ENCODE measurements at places on chromosomes 7 and 10.

DNA sequence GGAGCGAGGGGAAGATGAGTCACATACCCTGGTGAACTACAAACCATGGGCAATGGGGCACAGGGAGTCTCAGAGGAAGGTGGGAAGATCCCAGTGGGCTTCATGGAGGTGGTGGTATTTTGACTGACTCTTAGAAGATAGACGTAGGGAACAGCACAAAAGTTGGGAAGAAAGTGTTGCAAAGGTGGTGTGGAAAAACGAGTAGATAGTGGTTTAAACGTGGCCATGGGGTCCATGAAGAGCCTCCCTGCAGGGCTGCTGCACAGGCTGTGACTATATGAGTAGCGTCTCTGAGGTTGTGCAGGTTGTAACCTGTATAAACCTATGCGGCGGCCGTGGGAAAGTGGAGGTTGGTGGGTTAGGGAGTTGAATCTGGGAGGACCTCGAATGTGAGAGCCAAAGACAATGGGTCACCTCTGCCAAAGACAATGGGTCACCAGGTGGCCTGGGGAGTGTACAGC, 13.8 kb downstream of the LZTS2 start:
- DNase-seq: no peak

GRCh38 chr7:23277359-23277989, 21.7 kb upstream of the MALSU1 start:
- DNase-seq: no peak

DNA sequence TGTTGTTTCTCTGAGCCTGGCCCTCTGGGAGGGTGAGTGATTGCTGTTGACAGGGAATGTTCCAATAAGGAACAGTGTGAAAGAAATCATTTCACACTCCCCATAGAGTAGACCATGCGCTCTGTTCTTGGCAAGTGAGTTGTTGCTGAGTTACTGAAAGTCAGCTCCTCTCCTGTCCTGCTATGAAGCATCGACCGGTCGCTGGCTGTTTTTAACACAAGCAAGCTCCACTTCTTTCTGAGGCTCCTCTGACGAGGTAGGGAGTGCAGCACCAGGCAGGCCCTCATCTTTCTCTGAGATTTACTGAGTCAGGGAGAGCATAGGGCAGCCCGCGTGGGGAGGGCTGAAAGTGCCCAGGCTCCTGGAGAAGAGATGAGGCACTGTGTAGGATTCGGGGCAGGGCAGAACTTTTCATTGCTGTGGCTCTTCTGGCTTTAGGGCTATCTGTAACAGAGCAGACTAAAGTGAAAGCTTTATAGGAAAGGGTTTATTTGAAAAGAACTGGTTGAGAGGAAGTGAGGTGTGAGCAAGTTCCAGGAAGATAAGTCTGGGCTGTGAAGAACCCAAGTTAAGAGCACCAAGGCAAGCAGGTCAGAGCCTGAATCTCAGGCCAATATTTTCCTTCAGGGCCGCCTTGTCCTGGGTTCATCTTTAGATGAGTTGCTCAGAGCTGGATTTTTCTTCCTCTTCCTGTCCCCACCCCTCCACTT, 332.2 kb downstream of the CCSER2 start:
- DNase-seq: no peak

- DNase-seq: no peak
Measured at GRCh38 chr7:142669074-142669654, 80.1 kb upstream of the PRSS1 start.

DNA sequence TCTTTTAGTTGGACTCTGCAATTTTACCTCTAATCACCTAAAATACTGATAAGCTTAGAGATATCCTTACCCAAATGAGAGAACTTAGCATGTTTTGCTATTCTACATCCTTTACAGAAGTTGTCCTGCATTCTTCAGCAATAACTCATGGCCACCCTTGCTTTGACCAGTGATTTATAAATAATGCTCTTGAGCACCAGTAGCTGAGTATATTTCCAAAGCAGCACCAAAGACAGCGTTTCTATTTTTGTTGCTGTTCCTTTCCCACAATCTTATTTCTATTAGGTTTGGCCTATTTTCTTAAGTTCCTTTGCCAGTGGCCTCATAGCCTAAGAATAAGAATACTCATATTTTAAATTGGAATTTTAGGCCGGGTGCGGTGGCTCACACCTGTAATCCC, 15.0 kb downstream of the ARPC1A start:
- no peak for DNase-seq

- DNase-seq: no peak
Measured at GRCh38 chr7:101586078-101586905, 42.8 kb downstream of the MYL10 start.

- no peak for DNase-seq
Measured at GRCh38 chr7:1285556-1286301, 53.1 kb downstream of the UNCX start.

DNA sequence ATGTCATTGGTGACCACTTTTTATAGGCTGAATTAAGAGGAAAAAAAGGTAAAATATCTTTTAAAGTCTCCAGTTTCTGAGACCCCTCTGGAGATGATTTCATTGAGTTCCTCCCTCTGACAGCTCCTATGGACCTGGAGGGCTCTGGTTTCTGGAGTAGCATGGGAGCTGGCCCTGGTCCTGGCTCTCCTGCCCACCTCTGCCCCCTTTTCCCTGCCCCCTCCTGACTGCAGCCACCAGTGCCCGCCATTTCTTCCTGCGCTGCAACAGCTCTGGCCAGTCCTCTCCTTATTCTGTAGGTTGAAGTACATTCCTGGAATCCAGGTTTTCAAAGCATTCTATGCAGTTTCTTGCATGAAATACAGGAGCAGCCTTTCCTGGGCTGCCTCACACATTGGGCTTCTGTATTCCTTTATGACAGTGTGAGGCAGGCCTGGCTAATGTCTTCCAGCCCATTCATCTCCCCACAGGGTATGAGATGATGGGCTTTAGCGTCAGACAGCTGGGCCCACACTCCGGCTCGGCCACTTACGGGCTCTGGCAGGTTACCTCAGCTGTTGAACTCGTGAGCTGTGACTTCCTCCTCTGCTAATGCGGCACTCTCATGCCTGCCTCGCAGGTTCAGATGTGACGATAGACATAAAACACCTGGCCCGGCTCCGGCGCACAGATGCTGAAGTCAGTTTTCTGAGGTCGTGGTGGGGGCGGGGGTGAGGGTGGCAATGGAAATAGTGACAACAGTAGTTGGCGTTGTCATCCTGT, 101.7 kb downstream of the MGMT start:
- no peak for DNase-seq

DNA sequence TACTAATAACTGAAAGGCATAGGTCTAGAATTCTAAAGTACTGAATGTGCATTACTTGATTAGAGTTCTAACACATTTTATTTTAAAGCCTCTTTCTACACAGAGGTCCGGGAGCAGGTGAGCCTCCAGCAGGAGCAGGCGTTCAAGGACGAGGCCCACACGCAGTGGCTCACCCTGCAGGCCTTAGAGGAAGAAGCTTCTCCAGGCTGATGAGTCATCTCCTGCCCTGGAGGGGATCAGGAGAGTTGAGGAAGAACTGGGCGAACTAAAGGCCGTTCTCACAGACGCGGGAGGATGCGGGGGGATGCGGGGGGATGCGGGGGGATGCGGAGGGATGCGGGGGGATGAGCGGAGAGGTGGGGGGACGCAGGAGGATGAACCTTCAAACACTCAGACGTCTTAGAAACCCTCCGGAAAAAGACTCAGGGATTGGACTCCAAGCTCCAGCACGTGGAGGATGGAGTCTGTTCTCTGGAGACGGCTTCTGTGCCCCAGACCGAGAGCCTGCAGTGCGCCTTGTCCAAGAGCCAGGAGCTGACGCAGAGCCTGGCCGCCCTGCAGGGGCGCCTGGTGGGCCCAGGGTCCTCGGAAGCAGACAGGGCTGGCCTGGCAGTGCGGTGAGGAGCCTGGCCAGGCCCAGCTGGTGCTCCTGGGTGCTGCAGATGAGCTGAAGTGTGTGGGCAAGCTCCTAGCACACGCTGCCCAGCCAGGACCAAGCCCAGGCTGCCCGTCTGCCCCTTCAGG, 433.7 kb upstream of the TPK1 start:
- DNase-seq: no peak

DNA sequence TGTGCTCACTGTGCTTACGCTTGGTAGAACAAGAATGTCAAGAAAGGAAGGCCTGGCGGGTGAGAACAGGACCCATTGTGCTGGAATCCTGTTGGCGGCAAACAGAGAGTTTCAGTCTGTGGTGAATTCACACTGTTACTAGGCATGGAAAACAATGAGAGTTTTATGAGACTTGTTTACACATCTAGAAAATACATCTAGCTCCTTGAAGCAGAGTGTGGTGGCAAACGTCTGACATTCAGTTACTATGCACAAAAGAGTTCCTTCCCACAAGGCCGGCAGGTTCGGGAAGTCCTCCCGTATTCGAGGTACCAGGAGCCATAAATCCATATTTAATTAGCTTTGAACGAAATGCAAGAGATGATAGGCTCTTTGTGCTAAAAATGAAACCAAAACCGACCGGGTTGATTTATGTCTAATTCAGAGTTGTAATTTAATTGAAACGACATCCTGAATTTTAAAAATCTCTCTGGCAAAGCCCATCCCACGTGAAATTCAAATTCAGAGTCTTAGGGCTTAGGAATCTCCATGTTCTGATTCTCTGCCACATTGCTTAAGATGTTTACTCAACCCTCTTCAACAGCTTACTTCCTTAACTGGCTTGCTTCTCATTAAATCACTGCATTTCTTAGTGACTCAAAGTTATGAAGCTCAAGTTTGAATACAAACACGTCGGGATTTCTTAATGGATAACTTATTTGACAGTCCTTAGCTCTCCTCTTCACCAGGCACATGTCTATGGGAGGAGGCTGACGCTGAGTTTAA, 299.9 kb upstream of the PITRM1 start:
- DNase-seq: no peak

- no peak for DNase-seq
Measured at GRCh38 chr7:155356323-155357105, 58.8 kb downstream of the INSIG1 start.

DNA sequence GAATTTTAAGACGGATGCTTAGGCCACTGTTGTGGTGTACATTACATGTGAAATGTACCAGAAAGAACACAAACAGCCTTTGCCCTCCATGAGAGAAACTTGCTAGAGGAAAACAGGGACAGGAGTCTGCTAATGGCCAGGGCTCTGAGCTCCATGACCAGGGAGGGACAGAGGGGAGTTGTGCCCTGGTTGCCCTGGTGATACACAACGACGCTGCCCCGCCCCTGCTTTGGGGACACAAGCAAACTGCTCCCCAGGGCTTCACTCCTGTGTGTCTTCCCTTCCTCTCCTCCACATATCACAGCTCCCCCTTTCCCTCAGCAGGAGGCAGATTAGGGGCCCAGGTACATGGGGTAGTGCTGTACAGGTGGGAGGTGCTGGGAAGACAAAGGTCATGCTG, 36.2 kb downstream of the AMPH start:
- no peak for DNase-seq

- no peak for DNase-seq
Measured at GRCh38 chr7:137804836-137805235, 41.9 kb downstream of the DGKI start.

DNA sequence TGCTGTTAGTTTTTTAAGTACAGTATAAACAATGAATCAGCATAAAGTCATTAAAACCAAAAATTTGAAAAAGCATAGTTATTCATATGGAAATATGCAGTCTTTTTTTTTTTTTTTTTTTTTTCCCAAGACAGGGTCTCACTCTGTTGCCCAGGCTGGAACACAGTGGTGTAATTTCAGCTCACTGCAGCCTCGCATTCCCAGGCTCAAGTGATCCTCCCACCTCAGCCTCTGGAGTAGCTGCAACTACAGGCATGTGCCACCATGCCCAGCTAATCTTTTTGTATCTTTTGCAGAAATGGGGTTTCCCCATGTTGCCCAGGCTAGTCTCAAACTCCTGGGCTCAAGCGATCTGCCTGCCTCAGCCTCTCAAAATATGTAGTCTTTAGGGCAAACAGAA, 182.0 kb downstream of the SEMA3E start:
- DNase-seq: no peak

- no peak for DNase-seq
Measured at GRCh38 chr10:71478813-71479365, 82.2 kb downstream of the CDH23 start.

DNA sequence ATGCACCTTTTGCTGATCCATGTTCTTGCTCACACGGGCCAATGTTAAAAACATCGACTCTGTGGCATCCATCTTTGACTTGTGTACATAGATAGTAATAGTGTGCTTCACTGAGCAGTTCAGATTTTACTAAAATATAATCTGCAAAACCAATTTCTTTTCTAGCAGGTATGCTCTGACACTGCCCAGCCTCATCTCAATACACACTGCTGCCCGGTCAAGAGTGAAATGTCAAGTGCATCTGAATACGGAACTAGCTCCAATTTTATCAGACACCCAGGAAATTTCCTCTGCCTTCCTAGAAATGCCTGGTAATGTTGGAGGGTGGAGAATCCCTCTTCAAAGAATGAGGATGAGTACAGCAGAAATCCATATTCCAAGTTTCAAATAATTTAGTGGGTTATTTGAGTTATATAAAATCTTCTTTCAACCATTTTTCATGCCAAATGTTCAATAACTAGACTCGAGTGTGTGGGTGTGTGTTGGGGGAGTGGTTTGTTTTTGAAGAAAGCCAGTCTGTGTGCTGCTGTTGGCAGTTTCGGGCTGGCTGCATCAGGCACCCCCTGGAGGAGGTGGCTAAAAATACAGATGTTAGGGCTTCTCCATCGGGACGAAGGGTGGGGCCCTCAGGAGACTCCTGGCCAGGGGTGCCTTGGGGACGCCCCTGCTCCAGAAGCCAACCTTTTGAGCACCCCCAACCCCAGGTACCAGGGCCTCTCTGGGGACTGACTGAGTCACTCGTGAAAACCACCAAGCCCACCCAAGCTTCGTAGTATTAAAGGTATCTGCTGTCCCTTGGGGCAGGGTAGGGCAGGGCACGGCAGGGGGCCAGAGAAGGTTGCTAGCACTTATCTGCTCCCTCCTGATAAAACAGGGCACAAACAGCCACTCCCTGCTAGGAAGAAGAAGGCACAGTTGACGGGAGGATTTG, 15.4 kb downstream of the CTBP2 start:
- DNase-seq: no peak

DNA sequence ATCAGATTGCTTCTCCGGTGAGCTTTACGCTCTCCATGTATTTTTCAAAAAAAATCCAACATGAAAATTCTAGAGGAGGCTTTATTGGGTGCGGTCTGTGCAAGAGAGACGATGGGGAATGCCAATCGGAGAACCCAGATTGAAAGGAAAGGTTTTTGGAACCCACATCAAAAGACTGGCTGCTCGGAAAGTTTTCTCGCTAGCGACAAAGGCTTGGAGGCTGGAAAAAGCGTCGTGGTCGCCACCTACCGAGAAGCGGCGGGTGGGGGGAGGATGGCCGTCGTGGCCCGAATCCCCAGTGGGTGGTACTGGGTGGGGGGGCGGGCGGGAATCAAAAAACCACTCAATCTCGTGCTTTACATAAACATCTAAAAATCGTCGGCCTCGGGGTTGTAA, 1.1 kb upstream of the GTF2I start:
- DNase-seq: peak; percentile 40

GRCh38 chr7:19305698-19306097, 160.5 kb upstream of the FERD3L start:
- DNase-seq: no peak

- DNase-seq: no peak
Measured at GRCh38 chr7:105438254-105438653, 49.5 kb upstream of the SRPK2 start.

GRCh38 chr7:41241641-41242040, 461.2 kb downstream of the INHBA start:
- no peak for DNase-seq
